ENCODE measurements at places on chromosomes 11 and 22. TPM values are rescaled to one million over a fixed set of nuclear protein-coding genes. Genes with fewer than 3 reads are reported as not detected.
A peak's percentile ranks its signal among the peaks of the same experiment; 100 is the strongest.

GRCh38 chr11:65777821-65778361, 2.9 kb downstream of the AP5B1 start:
- no peak overlapping the region for H3K27ac ChIP-seq
- H3K4me3 ChIP-seq, result no peak overlapping the region
- H3K27me3 ChIP-seq, result no peaks in the 10 kb centered on the region
- H3K36me3 ChIP-seq, result no peaks in the 10 kb centered on the region
- peaks cover 4% of the 10 kb centered on the region for H3K4me1 ChIP-seq

GRCh38 chr11:132444911-132445310, 1074.5 kb downstream of the NTM start:
- no peaks in the 10 kb centered on the region for H3K4me1 ChIP-seq
- no peaks in the 10 kb centered on the region for H3K36me3 ChIP-seq
- H3K27ac ChIP-seq, result no peak overlapping the region

The PYGM gene
- total RNA-seq, result 8.6 TPM

DNA sequence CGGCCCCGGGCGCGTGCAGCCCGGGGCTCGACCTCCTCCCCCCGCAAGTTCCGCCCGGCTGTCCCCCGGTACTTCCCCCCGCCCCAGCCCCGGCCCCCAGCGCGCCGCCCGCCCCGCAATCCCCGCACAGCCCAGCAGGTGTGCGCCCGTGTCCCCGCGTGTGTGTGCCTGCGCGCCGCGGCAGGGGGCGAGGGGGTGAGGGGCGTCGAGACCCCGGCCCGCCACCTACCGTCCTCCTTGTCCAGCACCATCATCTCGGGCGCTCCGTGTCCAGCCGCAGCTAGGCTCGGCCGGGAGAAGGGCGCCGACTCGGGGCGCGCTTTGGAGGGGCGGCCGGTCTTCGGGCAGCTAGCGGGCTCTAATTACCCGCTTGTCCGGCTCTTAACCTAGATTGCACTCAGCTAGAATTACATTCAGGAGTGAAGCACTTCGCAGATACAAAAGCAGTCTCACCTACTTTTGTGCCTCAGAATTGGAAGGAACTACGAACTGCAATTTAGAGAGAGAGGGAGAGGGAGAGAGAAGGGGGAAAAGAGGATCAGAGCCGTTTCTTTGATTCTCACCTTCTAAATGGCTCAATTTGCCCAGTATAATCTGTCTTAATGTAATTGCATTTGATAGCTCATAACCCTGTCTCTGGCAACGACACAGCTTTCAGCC, 439 bp downstream of the LMO1 start:
- H3K4me3 ChIP-seq, result peak overlapping the region; percentile 48
- peak; percentile 53 for DNase-seq
- no peaks in the 10 kb centered on the region for H3K36me3 ChIP-seq

DNA sequence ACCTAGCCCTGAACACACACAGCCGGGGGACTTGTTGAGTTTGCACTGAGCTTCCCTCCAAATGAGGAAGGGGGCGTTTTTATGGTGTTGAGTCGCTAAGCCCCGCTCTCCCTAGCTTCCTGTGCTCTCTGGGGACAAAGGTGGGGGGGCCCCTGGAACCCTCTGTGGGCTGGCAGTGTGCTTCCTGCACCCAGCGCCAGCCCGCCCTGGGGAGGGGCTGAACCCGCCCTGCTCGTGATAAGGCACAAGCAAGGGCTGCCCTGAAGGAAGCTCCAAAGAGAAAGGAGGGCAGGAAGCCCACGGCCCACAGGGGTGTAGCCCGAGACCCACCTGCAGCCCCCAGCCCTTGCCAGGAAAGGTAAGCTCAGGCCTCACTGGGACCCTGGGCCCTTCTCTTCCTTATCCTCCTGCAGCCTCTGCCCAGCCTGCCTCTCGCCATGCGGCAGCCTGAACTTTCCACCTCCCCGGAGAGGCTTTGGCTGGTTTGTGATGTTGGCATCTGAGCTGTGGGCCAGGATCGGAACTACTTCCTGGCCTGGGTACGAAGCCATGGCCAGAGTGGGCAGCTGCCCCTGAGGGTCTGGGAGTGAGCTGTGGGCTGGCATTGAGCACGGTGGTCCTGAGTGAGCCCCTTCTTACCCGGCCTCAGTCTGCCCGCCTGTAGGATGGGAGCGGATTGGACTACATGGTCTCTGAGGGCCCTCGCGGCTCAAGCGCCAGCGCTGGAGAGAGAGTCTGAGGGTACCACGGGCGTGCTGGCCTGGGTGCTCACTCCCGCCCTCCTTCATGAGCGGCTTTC, at the start of gene FERMT3:
Gene FERMT3 (plus strand): TSS at position 265 of the 799 bp plus-strand sequence. CDS start 644 bp downstream, outside the sequence.
- no peaks in the 10 kb centered on the region for H3K4me1 ChIP-seq
- no peaks in the 10 kb centered on the region for H3K27me3 ChIP-seq
- H3K27ac ChIP-seq, result peak within 1 kb of the TSS; percentile 88
- H3K4me3 ChIP-seq, result no peak within 1 kb of the TSS
- peak; percentile 90 for DNase-seq

GRCh38 chr22:36129486-36130388, 30.8 kb downstream of the APOL3 start:
- no peak for DNase-seq
- H3K36me3 ChIP-seq, result no peaks in the 10 kb centered on the region
- H3K27ac ChIP-seq, result no peak overlapping the region
- no peaks in the 10 kb centered on the region for H3K27me3 ChIP-seq
- H3K4me1 ChIP-seq, result peaks cover 8% of the 10 kb centered on the region
- no peak overlapping the region for H3K4me3 ChIP-seq

DNA sequence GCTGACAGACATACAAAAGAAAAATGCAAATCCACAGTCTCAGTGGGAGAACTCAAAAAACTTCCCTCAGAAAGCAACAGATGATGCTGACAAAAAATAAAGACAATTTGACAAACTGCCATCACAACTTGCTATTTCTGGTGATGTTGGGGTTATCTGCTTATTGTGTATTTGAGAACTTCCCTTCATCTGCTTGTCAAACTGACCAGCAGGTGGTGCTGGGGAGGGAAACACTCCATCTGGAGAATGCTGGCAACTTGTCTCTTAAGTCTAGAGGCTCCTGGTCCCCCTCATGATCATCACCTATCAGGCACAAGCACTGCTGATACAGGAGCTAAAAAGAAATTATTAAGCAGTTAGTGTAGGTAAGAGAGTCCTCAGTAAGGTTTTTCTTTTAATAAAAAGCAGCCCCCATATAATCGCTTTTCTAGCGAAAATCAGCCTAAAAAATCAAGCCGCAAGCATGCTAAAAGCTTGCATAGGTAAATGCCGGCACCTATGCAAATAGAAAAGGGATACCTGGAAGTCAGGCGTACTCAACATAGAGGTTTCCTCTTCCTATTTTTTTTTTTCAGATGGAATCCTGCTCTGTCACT, 9.8 kb upstream of the FAM111B start:
- no peak overlapping the region for H3K4me3 ChIP-seq
- H3K27ac ChIP-seq, result no peak overlapping the region
- no peaks in the 10 kb centered on the region for H3K4me1 ChIP-seq
- H3K36me3 ChIP-seq, result no peaks in the 10 kb centered on the region
- no peaks in the 10 kb centered on the region for H3K27me3 ChIP-seq

GRCh38 chr11:108944471-108945178, 279.8 kb downstream of the DDX10 start:
- H3K4me3 ChIP-seq, result no peak overlapping the region
- no peaks in the 10 kb centered on the region for H3K4me1 ChIP-seq
- no peaks in the 10 kb centered on the region for H3K27me3 ChIP-seq
- H3K36me3 ChIP-seq, result no peaks in the 10 kb centered on the region

- peak overlapping the region; percentile 43 for H3K27ac ChIP-seq
- peak overlapping the region; percentile 66 for H3K4me3 ChIP-seq
- peaks cover 9% of the 10 kb centered on the region for H3K4me1 ChIP-seq
- no peaks in the 10 kb centered on the region for H3K36me3 ChIP-seq
Measured at GRCh38 chr11:69640260-69640994, 529 bp upstream of the CCND1 start.

- H3K4me1 ChIP-seq, result no peaks in the 10 kb centered on the region
- peaks cover 2% of the 10 kb centered on the region for H3K36me3 ChIP-seq
- DNase-seq, result no peak
- no peak overlapping the region for H3K4me3 ChIP-seq
- no peaks in the 10 kb centered on the region for H3K27me3 ChIP-seq
Measured at GRCh38 chr22:21762712-21763581, 27.4 kb upstream of the YPEL1 start.

GRCh38 chr11:134355656-134356055, 23.9 kb downstream of the GLB1L2 start:
- no peaks in the 10 kb centered on the region for H3K36me3 ChIP-seq
- no peak for DNase-seq
- no peaks in the 10 kb centered on the region for H3K4me1 ChIP-seq
- no peak overlapping the region for H3K27ac ChIP-seq

DNA sequence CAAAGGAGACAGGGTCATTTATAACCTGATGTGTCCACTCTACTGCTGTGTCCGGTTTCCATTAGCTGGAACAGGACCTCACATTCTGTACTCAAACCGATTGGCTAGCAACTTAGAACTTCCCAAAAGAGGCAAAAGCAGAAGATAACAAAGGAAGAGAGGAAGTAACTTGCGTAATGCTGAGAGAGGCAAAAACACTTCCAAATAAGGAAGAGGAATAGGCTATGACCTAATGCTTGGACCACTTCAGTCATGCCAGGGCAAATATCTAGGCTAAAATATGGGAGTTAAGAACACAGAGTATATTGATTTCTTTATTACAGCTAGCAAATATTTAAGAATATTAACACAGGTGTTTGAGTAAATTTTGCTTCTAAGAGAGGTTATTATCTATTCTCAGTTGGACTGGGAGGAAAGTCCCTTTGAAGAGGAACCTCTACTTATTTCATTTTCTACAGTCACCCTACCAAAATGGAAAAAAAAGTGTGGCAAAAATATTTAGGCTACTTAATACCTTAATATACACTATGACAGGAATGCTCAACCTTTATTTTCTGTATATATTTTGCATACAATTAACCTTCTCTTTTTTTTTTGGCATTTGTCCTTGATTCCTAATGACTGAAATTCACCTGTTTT, 499.8 kb upstream of the CHORDC1 start:
- no peak overlapping the region for H3K4me3 ChIP-seq
- no peak overlapping the region for H3K27ac ChIP-seq
- no peaks in the 10 kb centered on the region for H3K36me3 ChIP-seq

DNA sequence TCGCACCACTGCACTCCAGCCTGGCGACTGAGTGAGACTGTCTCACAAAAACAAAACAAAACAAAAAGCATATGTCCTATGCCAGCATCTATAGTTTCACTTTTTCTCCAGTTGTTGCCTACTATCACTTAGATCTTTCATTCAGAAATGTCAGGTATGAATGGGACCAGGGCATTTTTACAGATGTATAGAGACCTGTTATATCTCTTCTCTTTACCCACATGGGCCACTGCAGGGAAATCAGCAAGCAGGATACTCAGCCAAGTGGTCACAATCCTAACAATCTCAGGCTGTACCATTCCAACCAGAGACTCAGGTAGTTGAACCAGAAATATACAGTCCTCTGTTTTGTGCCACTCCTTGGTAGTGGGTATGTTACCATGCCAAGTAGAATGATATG, 16.0 kb upstream of the SREBF2 start:
- no peak for DNase-seq
- H3K27ac ChIP-seq, result no peak overlapping the region
- no peak overlapping the region for H3K4me3 ChIP-seq
- H3K27me3 ChIP-seq, result no peaks in the 10 kb centered on the region
- H3K4me1 ChIP-seq, result no peaks in the 10 kb centered on the region

GRCh38 chr11:70019576-70020011, 58.5 kb upstream of the ANO1 start:
- H3K27me3 ChIP-seq, result no peaks in the 10 kb centered on the region
- no peak overlapping the region for H3K27ac ChIP-seq
- DNase-seq, result no peak

All from kidney (tissue), 22 donors.